ENCODE measurements at places on chromosomes 1 and 21.

- no peak for DNase-seq
Measured at GRCh38 chr1:54464031-54464476, 57.9 kb upstream of the SSBP3 start.

GRCh38 chr1:114153261-114154145 lies at the start of gene SYT6:
SYT6 (minus strand) TSS chr1:114153869; CDS start chr1:114153772, 97 bp downstream.
- no peak for DNase-seq

GRCh38 chr21:22250355-22250754 lies 1252.1 kb downstream of the NCAM2 start:
- no peak for DNase-seq

DNA sequence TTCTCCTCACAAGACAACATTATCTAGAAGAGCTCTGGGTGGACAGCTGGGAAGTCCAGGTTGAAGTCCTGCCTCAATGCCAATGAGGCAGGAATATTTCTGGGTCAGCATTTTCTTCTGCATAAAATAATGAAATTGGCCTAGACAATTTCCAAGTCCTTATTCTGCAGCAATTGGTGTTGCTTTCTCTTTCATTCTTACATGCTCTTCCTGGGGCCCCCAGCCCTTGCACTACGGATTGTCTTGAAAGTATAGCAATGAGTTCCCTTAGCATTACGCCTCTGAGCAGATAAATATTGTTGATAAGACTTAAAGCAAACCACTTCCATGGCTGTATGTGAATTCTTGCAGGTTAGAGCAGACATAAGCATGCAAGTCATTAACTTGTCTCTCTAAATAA lies 188.5 kb downstream of the TGFBR3 start:
- no peak for DNase-seq

DNA sequence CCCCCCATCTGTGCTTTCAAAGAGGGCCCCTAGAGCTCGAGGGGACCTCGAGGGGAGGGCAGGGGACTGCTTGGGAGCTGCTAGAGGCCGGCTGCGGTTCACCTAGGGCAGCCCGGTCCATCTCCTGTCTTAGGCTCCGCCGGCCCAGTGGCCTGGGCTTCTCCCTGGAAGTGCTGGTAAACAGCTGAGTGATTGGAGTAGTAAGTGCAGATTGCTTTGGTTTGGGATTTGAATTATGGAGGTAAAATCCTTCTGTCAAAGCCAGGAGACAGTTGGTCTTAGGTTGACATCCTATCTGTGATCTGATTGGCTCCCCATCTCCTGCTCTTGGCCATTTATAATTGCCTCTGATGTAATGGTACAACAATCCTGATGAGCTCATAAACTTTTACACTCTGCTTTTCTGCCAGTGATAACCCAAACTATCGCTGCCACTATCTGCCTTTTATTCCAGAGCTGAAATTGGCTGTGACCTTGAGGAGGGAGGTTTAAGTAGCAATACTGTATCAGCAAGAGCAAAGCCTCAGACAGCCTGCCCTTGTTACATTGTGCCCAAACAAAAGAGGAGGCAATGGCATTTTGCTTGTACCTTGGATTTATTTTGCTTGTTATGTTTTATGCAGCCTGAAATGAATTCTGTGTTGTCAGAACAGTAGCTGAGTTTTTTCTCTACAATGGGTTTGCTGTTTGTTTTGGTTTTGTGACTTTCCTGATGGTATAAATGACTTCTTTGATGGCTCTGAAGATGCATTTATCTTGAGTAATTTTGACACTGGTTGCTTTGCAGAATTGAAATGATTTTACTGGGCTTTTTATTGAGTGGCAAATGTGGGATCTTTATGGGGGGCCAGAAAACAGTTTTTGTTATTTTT lies 2.4 kb downstream of the ARID1A start:
- peak; percentile 89 for DNase-seq

DNA sequence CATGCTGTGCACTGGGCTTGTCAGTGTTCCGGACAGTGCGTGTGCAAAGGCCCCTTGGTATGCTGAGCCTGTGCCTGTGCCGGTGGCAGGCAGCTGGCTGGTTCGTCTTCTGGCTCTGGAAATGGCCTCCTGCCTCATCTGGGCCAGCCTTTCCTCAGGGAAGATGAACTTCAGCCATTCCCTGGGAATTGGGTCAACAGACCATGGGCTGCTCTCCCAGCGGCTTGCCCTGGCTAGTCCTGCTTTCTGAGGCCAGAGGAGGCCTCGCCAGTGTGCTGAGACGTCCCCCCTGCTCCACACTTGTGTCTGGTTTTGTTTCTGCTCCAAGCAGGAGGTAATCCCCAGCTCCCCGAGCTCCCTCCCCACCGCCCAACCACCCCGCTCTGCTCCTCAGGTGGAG lies 32.6 kb upstream of the RD3 start:
- DNase-seq: no peak

DNA sequence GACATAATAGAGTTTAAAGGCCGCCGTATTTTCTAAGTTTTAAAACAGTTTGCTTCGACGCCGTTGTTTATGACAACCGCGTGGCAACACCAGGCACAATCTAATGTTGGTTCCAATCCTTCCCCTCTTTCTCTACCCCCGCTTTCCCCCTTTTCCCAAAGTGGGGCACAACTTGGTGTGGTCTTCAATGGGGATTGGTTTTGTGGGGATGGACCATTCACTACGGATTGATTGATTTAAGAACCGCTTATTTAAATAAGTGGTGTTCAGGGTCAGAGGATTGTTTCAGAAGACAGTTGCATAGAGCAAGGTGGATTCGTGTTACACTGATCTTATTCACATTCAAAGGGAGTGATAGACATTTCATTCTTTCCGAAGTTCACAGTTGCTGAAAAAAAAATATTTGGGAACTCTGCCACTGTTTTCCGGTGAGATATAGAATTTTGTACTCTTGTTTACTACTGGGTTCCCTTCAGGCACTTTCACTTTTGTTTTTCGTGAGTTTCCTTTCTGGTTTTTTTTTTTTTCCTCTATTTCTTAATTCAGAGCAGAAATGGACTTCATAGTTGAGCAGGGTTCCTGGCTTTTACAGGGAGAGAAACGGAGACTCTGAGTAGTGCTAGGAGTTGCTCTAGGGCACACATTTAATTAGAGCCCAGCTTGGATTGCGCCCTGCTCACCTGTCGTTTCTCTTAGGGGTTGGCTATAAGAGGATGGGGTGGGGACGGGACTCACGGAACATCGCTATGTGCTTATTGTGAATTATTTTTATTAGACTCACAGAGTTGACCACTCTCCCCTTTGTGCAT lies 79.6 kb upstream of the AK4 start:
- DNase-seq: no peak

GRCh38 chr1:229005556-229005955 lies 265.4 kb upstream of the RAB4A start:
- DNase-seq: no peak

- no peak for DNase-seq
Measured at GRCh38 chr1:19356266-19356665, 44.1 kb downstream of the SLC66A1 start.

GRCh38 chr1:215285013-215285800 lies 202.7 kb downstream of the KCNK2 start:
- no peak for DNase-seq

DNA sequence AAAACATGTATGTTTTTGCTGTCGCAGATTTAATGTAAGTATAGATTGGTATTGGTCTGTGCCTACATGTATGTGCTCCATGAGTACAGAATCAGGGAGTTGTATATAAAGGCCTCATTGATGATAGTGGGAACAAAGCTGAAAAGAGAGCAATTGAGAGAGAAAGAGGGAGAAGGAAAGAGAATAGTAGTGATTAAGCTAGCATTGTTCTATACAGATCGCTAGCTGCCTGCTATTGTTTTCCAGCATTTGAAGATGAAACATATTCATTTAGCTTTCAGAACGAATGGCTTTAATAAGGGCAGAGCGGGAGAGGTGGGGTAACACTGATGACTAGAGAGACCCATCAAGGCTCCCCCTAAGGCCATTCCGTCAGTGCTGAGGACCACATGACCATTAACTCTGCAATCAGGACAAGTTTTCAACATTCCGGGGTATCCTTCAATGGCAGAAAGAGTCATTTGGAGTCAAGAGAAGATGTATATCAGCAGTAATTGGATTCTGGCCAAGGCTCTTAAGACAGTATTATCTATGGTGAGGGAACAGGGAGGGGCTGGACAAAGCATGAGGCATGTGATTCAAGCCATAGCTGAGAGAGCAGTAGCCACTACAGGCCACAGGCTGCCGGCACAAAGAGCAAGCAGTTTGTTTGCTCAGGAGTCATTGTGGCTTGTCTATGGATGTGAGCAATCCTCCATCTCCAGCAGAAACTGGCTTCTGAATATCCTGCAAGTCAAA lies 176.5 kb downstream of the PBX1 start:
- DNase-seq: peak; percentile 70

- DNase-seq: peak; percentile 52
Measured at GRCh38 chr1:22420455-22421053, 31.1 kb upstream of the ZBTB40 start.

GRCh38 chr1:19411612-19412011 lies 73.7 kb downstream of the CAPZB start:
- no peak for DNase-seq

DNA sequence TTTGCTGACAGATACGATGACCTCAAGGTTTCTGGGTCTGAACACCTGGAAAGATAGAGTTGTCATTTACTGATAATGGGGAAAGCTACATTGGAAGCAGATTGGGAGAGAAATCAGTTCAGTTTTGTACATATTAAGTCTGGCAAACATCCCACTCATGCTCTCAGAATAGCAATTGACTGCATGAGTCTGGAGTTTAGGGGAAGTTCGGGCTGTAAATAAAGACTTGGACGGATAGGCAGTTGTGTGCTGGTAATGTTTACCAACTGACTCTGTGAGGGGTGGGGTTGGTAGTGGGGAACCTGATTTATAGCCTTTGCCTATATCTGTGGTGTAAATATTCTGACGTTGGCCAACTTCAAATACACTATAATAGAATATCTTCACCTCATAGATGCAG lies 4.0 kb downstream of the H6PD start:
- DNase-seq: no peak

DNA sequence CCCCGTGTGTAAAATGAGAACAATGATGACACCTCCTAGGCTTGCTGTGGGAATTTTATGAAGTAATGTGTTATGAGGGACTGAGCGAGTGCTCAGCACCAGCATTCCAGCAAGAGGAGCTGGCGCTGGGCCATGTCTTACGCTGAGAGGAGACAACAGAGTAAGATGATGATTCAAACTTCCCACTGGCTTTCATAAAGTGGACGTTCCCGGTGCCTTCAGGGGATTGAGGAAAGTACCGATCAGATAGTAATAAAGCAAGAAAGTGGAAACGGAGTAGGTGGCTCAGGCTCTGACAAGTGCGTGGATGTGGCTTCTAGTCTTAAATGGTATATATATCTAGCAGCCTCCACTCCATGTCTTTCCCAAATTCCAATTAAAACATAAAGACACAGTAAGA lies 23.8 kb downstream of the EPHA10 start:
- DNase-seq: no peak

DNA sequence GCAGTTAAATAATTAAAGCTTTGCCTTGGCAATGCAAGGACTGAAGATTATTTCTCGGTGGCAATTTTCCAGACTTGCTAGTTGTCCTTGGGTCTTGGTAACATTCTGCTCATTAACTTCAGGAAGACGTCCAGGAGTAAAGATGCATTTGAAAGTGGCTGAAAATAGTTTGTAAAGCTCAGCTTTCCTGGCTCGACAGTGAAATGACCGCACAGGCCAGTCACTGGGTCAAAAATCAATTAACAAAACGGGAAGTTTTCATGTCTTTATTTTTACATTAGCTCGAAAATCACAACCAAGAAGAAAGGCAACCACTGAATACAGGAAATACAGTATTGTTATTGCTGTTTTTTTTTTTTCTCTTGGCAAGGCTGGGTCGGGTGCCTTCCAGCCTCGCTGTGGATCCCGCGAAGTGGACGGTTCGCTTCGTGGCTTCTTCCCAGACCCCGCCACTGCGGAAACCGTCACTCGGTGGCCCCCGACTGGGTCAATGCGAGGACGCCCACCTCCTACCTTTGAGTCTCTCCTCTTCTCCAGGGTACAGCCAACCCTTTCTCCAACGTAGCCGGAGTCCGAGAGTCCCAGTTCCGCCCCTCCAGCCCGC lies 479 bp upstream of the SNX7 start:
- no peak for DNase-seq

GRCh38 chr1:204971517-204972336 lies 71.3 kb upstream of the CNTN2 start:
- no peak for DNase-seq
